ENCODE measurements at places on chromosomes 11 and 22.
A peak's percentile ranks its signal among the peaks of the same experiment; 100 is the strongest.

DNA sequence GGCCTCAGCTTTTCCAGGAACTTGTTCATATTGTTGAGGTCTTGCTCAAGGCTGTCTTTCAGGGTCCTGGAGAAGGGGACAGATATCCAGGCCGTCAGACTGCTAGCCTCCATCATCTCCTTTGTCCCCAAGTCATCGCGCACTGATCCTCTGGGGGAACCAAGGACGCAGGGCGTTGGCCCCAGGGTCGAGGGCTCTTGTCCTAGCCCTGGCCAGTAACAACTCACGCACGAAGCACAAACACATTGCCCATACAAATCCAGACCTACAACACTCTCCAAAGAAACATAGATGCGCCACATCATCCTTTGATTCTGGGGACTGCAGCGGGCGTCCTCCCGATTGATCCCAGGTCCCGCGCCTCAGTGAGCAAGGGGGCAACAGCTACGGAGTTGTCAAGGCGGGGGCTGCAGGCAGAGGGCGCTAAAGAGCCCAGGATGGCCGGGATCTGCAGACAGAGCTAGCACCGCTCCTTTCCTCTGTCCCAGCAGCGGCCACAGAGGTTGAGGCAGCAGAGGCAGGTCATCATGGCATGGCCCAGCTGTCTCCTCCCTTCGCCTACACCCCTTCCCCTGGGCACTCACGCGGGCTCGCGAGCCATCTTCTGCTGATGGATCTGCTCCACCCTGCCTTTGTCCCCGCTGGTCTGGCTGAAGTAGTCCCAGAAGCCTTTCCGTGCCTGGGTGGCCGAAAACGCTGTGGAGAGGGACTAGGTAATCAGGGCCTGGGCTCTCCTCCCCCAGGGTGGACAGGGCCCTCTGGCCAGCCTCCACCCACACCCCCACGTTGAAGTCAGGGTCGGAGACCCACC, 472 bp downstream of the APOA5 start:
- peak; percentile 81 for DNase-seq

GRCh38 chr11:118437208-118438125, 1.2 kb downstream of the KMT2A start:
- DNase-seq, result no peak

DNA sequence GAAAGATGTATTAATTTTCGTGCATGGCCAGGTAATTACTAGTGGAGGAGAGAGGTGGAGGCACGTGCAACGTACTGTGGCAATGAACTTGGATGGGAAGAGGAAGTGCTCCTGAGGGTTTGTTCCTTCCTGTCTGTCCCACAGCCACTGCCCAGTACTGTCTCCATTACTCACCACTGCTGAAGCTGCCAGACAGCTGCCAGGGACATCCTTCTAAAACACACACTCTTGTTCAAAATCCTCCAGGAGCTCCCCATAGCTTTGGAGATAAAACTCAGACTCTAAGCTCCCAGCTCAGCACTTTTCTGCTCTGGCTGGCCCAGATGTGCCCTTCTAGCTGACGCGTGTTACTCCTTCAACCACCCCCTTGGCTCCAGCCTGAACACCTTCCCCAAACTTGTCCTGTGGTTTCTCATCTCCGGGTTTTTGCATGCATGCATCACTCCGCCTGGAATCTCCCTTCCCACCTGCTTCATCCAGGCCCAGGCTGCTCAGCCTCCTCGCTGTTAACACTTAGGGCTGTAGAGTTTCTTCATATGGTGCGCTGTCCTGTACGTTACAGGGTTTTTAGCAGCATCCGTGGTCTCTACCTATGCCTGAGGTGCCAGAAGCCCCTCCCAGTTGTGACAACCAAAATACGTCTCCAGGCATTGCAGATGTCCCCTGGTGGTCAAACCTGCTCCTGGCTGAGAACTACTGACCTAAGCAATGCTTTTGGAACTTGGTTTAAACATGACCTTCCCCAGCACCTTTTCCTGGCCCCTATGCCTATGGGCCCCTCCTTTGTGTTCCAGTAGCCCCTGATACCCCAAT, 69.5 kb downstream of the C11orf91 start:
- no peak for DNase-seq

DNA sequence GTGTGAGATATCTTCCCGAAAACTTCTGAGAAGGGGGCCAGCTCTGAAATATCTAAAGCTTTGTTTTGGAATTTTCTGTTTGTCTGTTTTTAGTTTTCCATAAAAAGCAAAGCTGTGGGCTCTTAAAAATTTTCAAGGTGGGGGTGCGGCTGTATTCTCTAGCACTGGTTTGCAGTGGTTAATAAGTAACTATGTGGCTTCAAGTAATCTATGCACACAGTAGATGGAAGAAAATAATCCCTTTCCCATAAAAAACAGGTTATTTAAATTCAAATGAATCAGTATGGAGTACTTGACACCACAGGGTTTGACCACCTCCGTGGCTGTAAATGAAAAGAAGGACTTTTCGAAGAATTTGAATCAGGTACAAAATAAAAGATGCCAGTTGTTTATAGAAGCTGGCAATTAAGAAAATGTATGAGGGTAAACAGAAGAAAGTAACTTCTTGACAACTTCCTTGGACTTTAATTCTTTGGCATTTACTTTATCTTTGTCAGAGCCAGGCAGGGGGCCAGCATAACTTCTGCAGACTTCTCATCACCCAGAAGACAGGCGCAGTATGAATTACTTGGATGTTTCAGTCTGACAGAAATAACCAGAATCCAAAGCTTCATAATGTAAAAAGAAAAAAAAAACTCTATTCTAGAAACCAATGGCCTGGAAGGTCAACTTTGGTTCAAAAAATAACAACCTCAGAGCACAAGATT, 981.0 kb downstream of the DLG2 start:
- DNase-seq, result no peak

GRCh38 chr11:59615120-59615636, 396 bp downstream of the OSBP start:
- no peak for DNase-seq

DNA sequence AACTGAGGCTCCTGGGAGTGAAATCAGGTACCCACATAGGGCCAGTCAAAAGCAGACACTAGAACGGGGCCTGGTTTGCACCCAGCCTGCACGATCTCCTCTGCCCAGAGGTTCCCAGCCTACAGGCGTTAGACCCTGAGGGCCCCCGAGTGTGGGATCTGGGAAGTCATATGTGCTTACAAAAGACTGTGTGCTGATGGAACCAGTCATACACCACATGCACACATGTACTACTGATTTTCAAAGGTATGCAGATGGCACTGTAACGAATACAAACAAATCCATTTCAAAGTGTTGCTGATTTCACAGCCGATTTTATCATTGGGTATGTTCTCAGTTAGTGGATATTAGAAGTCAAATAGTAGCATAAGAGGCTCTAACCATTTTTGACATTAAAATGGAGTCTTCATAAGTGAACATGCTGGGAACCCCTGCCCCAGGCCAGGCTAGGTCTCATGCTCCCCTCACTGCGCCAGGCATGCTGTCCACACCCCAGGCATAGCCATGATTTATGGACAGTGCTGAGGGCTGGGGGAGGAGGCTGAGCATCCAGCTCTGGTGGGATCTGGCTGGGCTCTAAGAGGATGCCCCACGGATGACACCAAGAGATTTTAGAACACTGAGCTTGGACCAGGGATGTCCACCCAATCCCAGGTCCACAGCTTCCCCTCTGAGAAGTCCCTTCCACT, 38.6 kb upstream of the LRRC32 start:
- DNase-seq, result no peak

DNA sequence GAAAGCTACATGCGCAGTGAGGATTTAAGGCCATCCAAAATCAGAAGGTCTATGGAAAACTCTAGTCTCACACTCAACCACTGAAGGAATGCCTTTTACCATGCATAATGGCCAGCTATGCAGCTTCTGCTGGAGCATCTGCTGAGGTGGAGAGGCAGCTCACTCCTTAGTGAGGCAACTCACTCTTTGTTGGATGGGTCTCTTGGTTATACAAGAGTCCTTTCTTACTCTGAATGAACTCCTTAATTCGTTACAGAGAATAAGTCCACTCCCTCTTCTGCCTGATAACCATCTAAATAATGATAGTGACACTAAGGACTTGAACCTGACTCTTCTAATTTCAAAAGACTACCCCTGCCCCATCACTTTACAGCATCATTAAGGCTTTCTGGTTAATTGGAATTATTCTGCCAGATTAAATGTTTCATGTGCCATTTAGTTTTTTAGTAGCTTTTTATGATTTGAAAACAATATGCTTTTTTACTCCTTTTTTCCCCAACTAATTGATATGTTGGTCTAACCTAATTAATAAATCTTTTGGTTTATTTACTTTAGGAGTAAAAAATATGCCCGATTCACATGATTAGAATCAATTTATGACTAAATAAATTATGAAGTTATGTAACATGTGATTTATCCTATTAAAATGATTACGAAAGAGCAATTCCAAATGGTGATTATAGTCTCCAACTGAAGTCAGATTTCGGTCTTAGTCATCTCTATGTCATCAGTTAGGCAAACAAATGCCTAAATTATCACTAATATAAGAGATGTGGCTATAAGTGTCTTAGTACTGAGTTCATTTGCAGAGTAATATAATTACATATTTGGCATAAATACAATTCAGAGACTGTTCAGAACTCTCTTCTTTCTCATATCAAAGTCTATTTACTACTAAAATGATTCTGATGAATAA, 286.7 kb upstream of the CCDC90B start:
- DNase-seq, result no peak

GRCh38 chr11:11075515-11076171, 217.8 kb upstream of the ZBED5 start:
- no peak for DNase-seq

DNA sequence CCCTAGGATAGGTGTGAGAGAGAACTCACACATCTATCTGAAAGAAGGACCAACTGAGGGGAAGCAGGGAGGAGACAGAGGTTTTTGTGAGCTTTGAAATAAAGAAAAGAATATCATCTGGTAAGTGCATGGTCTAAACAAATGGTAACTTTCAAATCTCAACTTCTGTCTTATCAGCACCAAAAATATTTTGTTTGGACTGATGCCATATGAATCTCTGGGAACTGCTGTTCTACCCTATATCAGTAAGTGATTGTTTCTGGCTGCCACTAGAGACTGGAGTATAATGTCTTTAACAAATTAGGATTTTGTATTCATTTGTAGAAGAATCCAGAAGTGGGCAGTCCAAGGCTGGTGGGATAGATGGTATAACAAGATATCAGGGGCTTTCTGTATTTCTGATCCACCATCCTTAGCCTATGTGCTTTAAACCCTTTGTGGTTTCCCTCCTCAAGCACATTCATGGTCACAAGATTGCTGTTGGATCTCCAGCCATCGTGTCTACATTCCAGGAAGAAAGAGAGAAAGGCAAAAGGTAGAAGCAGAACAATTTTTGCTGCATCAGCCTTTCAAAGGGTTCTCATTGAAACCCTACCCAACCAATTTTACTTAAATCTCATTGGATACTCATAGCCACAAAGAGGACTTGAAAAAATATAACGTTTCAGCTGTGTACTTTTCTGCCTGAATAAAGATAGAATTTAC, 4.7 kb downstream of the HEPHL1 start:
- no peak for DNase-seq

GRCh38 chr11:44203270-44204043, 106.5 kb downstream of the ALX4 start:
- no peak for DNase-seq

- no peak for DNase-seq
Observed at GRCh38 chr22:50640857-50641647, 13.1 kb upstream of the ARSA start.
